ENCODE measurements at places on chromosomes 1 and 21.

DNA sequence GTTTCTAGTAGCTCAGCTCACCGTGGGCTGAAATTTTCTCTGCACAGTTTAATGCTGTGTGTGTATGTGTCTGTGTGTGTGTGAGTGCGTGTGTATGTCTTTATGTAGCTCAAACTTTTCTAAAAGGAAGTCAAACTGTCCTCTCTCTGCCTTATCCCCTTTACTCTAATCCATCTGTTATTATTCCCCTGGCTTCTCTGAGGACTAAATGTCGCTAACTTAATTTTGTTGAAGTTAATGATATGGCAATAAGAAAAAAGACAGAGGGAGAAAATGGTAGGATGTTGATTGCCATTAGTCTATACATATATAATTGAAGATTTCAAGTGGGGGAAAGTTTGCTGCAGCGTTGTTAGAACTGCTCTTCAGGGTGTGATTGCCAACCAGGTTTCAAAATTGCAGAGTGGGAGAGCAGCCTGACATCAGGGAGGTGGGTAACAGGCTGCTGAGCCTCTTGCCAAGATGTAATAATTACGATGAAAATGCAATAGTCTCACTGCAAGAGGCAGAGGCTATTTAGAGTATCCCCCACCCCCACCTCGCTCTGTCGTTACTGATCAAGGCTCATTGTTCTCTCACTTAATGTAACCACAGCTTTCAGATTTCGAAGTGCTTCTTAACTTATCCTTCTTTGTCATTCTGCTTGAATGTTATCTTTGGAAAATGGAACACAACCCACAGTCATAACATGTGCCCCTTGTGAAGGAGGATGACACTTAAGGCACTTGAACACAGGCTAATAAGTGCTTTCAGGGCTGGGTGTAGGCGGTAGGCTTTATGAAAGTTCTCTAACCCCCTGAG lies 559.0 kb upstream of the PLXNA2 start:
- H3K4me1 ChIP-seq, result no peaks in the 10 kb centered on the region
- no peak overlapping the region for H3K4me3 ChIP-seq
- no peaks in the 10 kb centered on the region for H3K27me3 ChIP-seq
- H3K36me3 ChIP-seq, result no peaks in the 10 kb centered on the region

GRCh38 chr1:31483012-31483946 lies 70.3 kb downstream of the SERINC2 start:
- H3K36me3 ChIP-seq, result no peaks in the 10 kb centered on the region
- H3K27ac ChIP-seq, result no peak overlapping the region
- H3K4me1 ChIP-seq, result no peaks in the 10 kb centered on the region
- H3K27me3 ChIP-seq, result no peaks in the 10 kb centered on the region
- no peak for DNase-seq

DNA sequence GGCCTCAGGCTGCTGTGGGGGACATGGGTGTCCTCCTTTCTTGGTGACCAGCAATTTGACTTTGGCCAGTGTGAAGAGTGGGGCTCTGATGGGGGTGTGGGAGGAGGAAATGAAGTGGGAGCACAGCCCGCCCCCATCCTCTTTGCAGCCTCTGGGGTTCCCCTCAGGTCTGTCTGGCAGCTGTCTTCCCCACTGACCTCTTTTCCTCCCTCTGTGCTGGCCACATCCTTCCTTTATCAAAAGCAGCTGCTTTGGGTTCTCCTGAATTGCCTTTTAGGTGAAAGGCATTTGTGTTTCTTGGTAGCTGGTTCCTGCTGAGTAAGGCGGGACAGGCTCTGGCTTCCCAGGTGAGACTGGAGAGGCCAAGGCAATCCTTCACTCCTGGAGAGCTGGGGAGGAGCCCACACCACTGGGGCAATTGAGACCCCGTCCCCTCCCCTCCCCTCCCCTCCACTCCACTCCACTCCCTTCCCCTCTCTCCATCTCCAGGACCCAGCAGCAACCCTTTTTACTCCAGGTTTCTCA lies 24.9 kb downstream of the PCAT6 start:
- no peaks in the 10 kb centered on the region for H3K36me3 ChIP-seq
- no peaks in the 10 kb centered on the region for H3K4me1 ChIP-seq
- DNase-seq, result no peak
- peaks cover 6% of the 10 kb centered on the region for H3K27me3 ChIP-seq

DNA sequence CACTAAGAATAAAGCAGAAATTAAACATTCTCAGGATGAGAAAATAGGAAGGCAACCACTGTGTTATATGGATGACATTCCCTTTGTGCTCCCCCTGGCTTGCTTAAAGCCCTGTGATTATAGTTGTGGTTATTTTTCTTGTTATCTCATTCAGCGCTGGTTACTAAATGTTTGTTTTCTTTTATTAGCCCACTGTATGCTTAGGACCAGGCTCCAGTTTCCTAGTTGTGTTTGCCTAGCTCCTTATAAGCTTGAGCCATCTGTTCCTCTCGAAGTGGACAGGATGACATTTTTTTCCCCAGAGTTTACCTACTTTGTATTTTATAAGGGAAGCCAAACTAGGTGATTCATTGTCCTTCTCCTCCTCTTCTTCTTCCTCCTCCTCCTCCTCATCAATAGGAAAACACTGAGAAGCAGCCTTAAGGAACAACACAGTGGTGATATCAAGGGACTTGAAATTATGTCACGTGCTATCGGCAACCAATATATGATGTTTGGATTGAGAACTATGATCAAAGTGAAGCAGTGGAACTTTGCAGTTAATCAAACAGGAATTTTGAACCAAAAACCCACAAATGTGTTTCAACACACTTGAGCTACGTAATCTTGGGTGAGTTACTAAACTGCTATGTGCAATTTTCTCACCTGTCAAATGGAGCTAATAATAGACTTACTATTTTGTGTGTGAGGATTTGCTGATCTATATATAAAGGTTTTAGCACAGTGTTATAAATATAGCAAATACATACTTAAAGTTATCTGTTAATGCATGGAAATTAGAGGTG lies 35.1 kb upstream of the RGS7 start:
- DNase-seq, result no peak
- no peaks in the 10 kb centered on the region for H3K36me3 ChIP-seq
- H3K27me3 ChIP-seq, result no peaks in the 10 kb centered on the region
- no peak overlapping the region for H3K4me3 ChIP-seq

- peaks cover 32% of the 10 kb centered on the region for H3K27me3 ChIP-seq
- no peaks in the 10 kb centered on the region for H3K4me1 ChIP-seq
- H3K4me3 ChIP-seq, result no peak overlapping the region
- DNase-seq, result no peak
- H3K27ac ChIP-seq, result no peak overlapping the region
Observed at GRCh38 chr1:17128361-17128760, 9.1 kb upstream of the PADI2 start.

DNA sequence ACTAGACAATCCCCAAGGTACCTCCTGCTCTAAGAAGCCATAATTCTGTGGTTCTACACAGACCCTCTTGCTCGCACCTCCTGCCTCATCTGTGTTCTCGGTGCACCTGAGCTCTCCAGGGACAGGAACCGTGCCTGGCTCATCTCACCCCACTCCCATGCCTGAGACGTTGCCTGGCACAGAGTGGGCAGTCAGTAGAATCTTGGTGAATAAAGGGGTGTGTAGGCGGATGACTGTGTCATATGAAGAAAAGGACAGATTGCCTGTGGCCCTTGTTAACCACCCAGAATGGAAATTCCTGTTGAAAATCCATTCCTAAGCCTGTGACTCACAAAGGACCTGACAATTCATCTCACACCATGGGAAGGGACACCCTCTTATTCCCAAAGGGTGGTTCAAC lies 92.9 kb downstream of the KCNN3 start:
- H3K4me1 ChIP-seq, result no peaks in the 10 kb centered on the region
- H3K4me3 ChIP-seq, result no peak overlapping the region
- DNase-seq, result no peak
- no peaks in the 10 kb centered on the region for H3K27me3 ChIP-seq
- H3K36me3 ChIP-seq, result peaks cover 3% of the 10 kb centered on the region
- no peak overlapping the region for H3K27ac ChIP-seq

- H3K4me3 ChIP-seq, result no peak overlapping the region
- no peaks in the 10 kb centered on the region for H3K4me1 ChIP-seq
- no peaks in the 10 kb centered on the region for H3K36me3 ChIP-seq
- H3K27me3 ChIP-seq, result no peaks in the 10 kb centered on the region
Observed at GRCh38 chr21:24163539-24163938, 1443.7 kb downstream of the MRPL39 start.

DNA sequence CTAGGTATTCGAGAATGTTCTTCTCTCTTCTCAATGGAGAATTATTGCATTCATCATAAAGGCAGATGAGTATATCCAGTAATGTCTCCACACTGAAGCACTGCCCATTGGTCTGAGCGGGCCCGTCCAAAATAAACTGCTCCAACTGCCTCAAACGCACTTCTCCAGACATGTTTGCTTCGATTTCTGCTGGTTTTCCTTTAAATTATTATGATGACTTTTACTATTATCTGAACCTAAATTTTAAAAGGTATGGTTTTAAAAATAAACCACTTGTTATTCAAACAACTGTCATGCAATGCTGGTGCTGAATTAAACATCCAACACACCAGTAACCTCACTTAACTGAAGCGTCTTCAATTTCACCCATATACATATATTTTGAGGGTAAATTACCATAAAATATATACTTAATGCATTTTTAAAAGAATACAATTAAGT lies 1.3 kb downstream of the CDC42BPA start:
- peak overlapping the region; percentile 77 for H3K4me3 ChIP-seq
- peaks cover 38% of the 10 kb centered on the region for H3K4me1 ChIP-seq
- H3K36me3 ChIP-seq, result no peaks in the 10 kb centered on the region
- peak overlapping the region; percentile 98 for H3K27ac ChIP-seq

GRCh38 chr21:45338311-45339017 lies 50.8 kb upstream of the POFUT2 start:
- H3K4me3 ChIP-seq, result no peak overlapping the region
- no peaks in the 10 kb centered on the region for H3K27me3 ChIP-seq
- DNase-seq, result peak; percentile 9
- peaks cover 21% of the 10 kb centered on the region for H3K4me1 ChIP-seq

DNA sequence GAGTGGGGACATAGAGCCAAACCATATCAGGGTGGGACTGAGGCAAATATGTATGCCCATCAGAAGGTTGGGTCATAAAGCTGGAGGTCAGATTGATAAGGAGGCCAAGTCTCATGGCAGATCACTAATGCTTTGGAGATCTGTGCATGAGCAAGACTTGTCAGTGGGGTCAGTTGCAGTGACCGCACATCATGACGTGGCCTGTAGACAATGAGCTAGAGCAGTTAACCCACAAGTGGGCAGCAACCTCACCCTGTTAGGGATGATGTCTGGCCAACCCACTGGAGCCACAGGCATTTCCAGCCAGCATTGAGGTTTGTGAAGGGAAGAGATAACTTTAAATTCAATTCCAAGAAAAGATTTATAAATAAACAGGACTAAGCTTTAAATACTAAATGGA lies 66.7 kb downstream of the XCL1 start:
- H3K4me1 ChIP-seq, result no peaks in the 10 kb centered on the region
- no peaks in the 10 kb centered on the region for H3K27me3 ChIP-seq
- DNase-seq, result no peak
- no peak overlapping the region for H3K4me3 ChIP-seq

GRCh38 chr1:147904726-147905125 lies 2.1 kb downstream of the GJA8 start:
- no peaks in the 10 kb centered on the region for H3K4me1 ChIP-seq
- no peak overlapping the region for H3K27ac ChIP-seq
- peaks cover 9% of the 10 kb centered on the region for H3K27me3 ChIP-seq
- H3K36me3 ChIP-seq, result no peaks in the 10 kb centered on the region
- no peak overlapping the region for H3K4me3 ChIP-seq
- no peak for DNase-seq

- H3K36me3 ChIP-seq, result no peaks in the 10 kb centered on the region
- H3K4me1 ChIP-seq, result no peaks in the 10 kb centered on the region
- DNase-seq, result no peak
- H3K27ac ChIP-seq, result no peak overlapping the region
Observed at GRCh38 chr1:172723251-172723650, 64.3 kb downstream of the FASLG start.

- no peak overlapping the region for H3K4me3 ChIP-seq
- H3K36me3 ChIP-seq, result peaks cover 84% of the 10 kb centered on the region
- H3K27me3 ChIP-seq, result no peaks in the 10 kb centered on the region
Observed at GRCh38 chr1:206589206-206589605, 23.1 kb downstream of the EIF2D start.

- no peak for DNase-seq
- no peak overlapping the region for H3K27ac ChIP-seq
- H3K4me1 ChIP-seq, result peaks cover 17% of the 10 kb centered on the region
- no peaks in the 10 kb centered on the region for H3K36me3 ChIP-seq
- H3K4me3 ChIP-seq, result no peak overlapping the region
- peaks cover 84% of the 10 kb centered on the region for H3K27me3 ChIP-seq
Observed at GRCh38 chr1:10869933-10870332, 73.5 kb upstream of the CASZ1 start.

DNA sequence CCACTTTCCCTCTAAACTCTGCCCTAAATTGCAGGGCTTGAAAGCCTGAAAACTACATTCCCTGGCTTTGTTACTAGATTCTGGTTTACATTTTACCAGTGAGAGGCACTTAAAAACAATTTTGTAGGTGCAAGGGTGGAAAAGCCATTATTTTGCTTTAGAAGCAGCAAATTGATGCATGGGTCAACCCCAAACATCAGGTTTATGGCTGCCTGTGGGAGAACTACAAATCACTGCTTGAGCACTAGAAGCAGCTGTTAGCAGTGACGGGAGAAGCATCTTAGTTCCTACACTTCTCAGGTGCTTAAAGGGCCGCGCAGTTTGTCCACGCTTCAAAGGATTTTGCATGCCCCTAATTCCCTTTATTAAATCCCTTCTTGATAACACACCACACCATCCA lies 417.2 kb downstream of the PCP4 start:
- no peak overlapping the region for H3K27ac ChIP-seq
- peaks cover 7% of the 10 kb centered on the region for H3K27me3 ChIP-seq
- DNase-seq, result no peak
- no peaks in the 10 kb centered on the region for H3K36me3 ChIP-seq
- no peaks in the 10 kb centered on the region for H3K4me1 ChIP-seq

DNA sequence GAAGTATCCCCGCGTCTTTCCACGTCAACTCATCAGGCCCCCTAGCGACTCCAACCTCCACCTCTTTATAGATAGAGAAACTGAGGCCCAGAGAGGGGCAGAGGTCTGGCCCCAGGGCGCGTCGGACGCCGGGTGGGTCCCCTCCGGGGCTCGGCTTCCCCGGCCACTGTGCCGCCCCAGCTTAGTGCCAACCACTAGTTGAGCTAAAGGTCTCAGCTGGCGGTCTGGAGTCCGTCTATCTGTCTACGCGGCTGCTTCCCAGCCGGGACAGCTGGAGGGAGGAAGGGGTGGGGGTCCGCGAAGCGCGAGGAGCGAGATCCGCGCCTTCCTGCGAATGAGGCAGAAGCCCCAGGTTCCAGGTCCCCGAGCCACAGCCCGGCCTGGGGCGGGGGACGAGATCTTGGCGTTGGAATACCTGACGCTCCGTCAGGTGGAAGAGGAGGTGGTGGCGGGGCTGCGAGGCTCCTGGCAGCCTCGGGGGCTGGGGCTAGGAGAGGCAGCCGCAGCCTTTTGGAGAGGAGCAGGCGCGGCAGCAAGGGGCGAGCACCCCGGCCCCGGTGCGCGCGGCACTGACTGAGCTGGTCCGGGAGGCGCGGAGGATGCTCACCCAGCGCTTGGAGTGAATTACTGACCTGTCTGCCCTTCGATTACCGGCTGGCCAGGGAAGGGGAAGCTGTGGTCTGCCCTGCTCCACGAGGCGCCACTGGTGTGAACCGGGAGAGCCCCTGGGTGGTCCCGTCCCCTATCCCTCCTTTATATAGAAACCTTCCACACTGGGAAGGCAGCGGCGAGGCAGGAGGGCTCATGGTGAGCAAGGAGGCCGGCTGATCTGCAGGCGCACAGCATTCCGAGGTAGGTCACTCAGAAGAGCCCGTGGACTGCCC lies 937 bp downstream of the PODN start:
- peaks cover 29% of the 10 kb centered on the region for H3K27me3 ChIP-seq
- H3K27ac ChIP-seq, result peak overlapping the region; percentile 83
- no peaks in the 10 kb centered on the region for H3K36me3 ChIP-seq
- peaks cover 47% of the 10 kb centered on the region for H3K4me1 ChIP-seq
